CD4-positive, alpha-beta memory T cell (primary cell): ENCODE measurements at places on chromosomes 2 and 18.

DNA sequence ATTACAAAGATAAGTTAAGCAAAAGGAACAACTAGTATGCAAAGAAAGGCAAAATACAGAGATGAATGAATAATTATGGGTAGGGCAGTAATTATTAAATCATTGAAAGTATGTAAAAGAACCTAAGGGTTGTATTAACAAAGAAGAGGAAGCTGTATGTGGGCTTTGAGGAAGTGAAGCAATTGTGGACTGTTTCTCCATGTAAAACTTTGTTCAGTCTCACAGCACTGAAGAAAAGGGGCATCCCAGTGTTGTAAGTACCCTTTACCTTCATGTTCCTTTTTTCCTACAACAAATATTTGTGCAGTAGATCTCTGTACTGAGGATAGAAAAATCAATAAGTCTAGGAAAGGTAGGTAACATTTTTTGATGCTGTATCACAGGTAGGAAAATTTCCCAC lies 388.7 kb upstream of the NRP2 start:
- DNase-seq, result no peak

DNA sequence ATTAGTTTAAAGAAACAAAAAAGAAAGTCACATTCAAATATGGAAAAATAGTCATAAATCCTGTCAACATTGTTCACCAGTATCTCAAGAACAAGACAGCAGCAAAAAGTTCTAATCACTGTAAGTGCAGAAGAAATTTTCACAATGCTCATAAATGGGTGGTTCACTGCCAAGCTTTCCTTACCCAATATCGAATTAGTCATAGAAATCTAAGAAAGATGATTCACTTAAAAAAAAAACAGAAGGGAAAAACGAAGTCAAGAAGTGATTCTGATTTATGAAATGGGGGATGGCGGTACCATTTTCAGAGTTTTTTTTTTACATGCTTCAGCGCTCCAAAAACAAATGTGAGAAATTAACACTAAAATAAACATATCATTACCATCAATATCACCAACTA lies 156.7 kb downstream of the EXOC6B start:
- no peak for DNase-seq

DNA sequence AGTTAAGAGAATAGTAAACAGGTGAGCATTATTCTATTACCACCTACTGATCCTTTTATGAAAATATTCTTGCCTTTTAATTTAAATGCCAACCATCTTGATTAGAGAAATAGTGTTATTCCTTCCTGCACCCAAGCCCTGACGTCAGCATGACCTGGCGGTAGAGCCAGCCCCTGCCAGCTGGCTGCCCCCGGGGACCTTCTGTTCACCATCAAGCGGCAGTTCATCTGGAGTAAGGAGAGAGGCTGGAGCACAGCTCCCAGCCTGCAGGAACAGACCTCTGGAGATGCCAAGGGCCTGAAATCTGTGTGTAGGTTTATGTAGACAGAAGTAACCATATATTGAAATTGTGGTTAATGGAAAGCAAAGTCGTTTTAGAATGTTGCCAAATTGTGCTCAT lies 171.8 kb downstream of the GBX2 start:
- DNase-seq, result no peak

DNA sequence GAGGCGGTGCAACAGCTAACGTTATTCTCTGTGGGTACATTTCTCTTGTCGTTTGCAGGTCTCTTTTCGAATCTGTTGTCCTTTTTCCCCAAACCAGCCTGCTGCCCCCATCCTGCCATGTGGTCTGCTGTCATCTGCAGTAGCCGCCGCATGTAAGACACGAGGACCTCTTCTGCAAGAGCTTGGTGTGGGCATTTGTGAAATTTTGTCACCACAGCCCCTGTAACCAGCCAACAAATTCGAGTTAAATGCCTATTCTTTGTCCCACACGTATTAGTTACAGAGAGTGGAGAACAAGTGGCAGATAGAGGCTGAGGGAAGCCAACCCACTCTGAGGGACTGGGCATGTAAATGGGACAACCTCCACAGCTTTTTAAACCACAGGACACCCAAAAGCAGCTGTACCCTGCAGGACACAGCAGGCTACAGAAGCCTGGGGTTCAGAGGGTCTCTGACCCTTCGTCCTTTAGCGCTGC lies 35.0 kb downstream of the ITGA6 start:
- peak; percentile 44 for DNase-seq

DNA sequence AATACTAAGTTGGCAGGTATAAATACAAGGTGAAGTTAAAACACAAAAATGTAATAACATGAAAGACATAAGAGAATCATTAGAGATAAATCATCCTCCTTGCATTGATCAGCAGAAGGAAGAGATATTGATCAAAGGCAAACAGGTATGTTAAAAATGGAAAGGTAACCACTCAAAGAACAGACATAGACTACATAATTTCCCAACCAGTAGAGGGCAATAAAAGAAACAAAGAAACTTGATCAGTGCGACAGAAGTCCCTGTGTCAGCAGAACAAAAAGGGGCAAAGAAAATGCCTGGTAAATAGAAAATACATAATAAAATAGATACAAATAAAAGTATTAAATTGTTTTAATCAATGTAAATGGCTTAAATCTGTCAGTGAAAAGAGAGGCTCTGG lies 53.6 kb downstream of the FAM228A start:
- DNase-seq, result no peak

DNA sequence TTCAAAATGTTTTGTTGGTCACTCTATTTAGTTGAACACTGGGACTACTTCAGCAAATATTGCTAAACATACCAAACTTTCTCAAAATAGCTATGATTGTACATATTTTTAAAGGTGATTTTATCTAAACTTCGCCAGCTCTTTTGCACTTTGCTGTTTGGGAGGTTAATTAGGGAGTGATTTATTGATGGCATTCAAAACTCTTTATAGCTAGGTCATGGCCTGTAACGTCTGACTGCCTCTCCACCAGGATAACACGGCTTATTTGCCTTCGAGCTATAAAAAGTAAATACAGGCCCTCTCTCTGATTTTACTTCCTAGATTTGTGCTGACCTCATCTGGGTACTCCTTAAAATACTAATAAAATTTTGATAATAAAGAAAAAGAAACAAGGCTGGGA lies 931.9 kb downstream of the DCDC2C start:
- no peak for DNase-seq

DNA sequence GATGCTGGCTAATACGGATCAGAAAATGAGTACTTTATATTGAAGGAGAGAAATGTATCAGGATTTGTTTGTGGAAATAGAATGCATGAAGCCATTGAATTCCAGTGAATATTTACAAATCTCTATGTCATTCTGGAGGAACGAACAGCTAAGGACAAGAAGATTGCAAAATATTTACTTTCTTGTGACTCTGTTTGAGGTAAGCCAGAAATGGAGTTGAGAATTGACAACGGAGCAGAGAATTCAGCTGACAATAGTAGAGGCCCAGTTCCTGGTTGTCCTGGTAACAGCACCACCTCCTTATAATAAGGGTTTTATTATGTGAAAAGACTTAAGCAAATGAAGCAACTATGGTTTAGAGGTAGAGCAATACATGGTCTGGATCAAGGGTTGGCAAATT lies 349.2 kb downstream of the ADCYAP1 start:
- DNase-seq, result no peak

DNA sequence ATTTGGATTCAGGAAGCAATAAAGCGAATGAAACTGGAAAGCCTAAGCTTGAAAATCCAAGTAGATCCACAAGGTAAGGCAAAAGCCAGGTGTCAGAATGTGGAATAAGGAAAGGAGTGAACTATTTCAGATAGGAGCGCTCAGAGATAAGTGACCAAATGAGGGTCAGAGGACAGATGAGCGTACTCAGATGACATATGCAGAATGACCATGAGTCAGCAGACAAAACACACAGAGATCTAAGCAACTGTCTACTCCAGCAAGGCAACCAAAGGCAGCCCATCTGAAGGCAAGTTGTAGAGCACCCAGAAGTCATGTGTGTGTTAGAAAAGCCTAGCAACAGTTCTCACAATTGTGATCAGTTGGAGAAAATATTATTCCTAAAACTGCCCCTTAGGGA lies 548.4 kb upstream of the FSHR start:
- DNase-seq, result no peak

GRCh38 chr2:229087267-229087666 lies 183.8 kb downstream of the PID1 start:
- DNase-seq, result no peak

GRCh38 chr2:31980674-31981356 lies 30.0 kb downstream of the MEMO1 start:
- peak; percentile 9 for DNase-seq

GRCh38 chr2:28341208-28341891 lies 51.3 kb upstream of the FOSL2 start:
- DNase-seq, result no peak

DNA sequence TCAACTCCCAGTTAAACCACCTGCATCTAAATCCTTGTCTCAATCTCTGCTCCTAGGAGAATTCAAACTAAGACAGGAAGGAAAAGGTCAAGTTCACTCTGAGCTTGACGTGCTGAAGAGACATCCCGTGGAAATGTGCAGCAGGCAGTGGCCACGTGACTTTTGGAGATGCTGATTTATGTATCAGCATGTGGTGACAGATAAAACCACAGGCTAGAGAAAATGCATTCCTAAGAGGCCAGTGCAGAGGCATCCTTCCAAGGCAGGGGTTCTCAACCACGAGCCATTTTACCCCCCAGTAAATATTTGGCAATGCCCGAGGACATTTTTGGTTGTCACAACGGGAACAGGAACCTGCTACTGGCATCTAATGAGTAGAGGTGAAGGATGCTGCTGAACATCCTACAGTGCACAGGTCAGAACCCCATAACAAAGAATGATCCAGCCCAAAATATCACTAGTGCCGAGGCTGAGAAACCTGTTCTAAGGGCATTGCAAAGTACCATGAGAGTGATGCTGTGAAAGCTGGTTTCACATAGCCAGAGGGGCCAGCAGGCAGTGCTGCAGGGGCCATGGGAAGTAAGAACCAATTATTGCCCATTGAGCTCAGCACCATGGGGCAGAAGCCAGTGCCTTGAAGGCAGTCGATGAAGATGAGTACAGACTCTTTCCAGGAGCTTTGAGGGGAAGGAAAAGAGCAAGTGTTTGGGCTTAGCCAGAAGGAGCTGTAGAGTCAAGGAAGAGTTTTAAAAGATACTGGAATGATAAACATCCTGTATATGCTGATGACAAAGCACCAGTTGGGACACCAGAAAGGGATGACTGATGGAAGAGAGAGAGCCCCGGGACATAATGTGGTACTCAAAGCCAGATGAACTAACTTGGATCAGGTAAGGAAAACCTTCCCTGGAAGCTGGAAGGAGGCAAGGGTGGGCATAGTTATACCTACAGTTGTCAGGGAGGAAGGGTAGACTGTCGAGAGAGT lies 174.6 kb downstream of the HAUS1 start:
- DNase-seq, result no peak

- peak; percentile 56 for DNase-seq
These were observed 15.5 kb upstream of the ECEL1 start for GRCh38 chr2:232502911-232503808.

DNA sequence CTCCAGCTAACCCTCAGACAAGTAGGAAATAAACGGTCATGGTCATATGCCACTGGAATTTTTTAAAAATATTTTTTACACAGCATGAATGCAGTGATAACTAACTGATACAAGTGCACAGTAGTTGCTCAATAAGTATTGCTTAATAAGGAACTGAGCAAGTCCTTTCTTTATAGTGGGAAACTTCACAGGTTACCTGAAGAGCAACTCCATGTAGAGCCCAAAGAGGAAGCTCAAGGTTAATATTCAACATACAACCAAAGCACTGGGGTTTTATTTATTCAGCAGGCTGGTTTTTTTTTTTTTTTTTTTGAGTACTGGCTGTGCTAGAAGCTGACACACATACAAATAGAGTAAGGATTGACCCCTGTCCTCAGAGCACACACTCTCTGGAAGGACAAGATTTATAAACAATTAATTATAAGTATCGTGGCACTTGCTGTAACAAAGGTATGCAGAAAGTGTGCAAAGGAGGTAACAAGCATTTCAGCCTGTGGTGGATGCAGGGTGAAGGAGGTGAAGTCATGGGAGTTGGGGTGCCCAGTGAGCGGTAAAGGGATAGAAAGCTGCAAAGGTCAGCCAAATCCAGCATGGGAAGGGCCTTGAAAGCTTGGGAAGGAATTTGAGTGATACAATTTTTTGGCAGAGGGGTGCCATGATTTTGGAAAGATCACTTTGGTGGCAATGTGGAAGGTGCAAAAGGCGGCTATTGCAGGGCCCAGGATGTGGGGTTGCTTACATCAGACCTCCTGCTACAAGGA lies 52.7 kb downstream of the ATOH8 start:
- DNase-seq, result no peak

GRCh38 chr2:235391921-235392615 lies 101.8 kb upstream of the AGAP1 start:
- DNase-seq, result no peak

DNA sequence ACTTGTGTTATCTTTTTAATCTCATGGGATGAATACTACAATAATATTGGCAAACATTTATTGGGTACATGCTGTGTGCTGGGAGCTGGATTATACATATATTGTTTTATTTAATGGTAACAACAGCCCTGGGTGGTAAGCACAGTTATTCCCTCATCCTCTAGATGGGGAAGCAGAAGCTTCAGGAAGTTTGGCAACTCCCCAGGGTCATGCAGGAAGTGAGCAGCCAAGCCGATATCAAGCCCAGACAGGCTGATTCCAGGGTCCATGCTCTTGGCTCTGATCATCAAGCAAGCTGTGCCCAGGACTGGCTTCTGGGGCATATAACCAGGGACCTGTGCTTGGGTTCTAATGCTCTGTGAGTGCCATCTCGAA lies 155.8 kb downstream of the ZNF516 start:
- DNase-seq, result no peak

- DNase-seq, result no peak
These were observed 4.9 kb downstream of the PXDN start for GRCh38 chr2:1739322-1739957.

DNA sequence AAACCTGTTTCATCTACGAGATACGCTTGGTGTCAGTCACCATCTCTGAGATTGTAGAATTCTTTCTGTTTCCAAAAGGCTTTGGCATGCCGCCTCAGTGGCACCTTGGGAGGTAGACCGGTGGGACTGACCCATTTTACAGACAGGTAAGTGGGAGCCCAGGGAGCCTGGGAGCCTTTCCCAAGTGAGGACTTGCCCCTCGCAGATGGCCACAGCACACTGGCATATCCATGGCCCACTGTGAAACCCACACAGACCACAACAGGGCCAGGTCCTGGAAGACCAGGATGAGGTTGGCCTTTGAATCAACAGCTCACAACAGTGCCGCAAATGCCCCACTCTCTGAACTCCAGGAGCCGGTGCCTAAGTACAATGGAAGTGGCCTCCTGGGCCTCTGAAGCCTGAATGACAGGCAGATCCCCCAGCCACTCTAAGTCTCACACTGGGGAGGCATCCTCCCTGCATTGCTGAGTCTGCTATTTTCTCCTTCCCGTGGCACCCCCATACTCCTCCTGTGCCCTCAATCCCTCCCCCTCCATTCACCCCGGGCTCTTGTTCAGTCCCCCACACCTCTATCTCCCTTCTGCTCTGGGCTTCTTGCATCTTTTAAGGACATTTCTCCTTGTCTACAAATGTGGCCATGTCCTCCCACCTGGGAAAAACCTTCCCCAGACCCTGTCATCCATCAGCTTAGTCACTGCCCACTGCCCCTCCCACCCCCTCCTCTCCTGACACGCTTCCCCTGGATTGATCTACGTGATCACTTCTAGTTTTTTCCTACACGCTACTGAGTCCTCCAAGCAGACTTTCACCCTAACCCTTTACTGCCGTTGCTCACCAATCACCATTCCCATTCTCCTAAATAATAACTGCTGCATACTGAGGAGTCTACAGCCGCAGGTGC lies 26.2 kb downstream of the CENPA start:
- no peak for DNase-seq
